ENCODE measurements at places on chromosomes 12 and 14.

- DNase-seq, result no peak
Observed at GRCh38 chr12:12715459-12716150, 1.6 kb upstream of the CDKN1B start.

- peak; percentile 32 for DNase-seq
Observed at GRCh38 chr12:122022393-122023338, 982 bp downstream of the BCL7A start.

- DNase-seq, result no peak
Observed at GRCh38 chr12:126950266-126950665, 1316.7 kb upstream of the TMEM132C start.

- DNase-seq, result peak; percentile 86
Observed at GRCh38 chr12:99131751-99132199, 486.7 kb downstream of the APAF1 start.

DNA sequence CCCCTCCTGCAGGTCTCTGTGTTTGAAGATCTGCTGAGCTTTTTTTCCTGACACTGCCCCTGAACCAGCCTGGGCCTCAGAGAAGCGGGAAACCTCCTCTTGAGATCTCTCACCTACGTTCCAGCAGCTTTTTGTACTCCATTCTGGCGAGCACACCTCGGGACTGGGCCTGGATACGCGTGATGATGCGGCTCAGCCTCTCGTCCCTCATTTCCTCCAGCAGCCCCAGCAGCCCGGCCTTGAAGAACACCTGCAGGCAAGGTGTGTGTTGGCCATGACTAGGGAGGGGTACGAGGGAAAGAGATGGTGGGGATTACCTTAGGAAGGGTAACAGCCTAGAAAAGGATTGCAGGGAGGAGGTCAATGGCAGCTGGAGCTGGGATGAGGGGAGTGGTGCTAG is 10.3 kb downstream of the MYH7 start:
- DNase-seq, result no peak

DNA sequence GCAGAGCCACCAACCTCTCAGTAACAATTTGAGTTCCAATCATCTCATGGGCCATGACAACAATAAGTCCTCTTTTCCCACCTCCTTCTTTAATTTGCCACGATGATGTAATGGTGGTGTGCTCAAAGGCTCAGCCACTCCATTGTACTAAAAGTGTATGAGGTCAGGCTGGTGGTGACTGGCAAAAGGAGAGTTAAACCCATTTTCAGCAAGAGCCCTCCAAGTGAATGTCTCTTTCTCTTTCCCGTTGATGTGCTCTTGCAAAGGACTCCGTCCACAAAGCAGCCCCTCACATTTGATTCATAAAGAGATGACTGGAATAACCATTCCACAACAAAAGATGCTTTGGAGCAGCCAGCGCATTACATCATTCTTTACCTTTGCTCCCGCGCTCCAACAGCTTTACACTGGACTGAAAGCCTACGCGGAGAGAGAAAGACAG is 41.6 kb downstream of the DUSP16 start:
- no peak for DNase-seq

DNA sequence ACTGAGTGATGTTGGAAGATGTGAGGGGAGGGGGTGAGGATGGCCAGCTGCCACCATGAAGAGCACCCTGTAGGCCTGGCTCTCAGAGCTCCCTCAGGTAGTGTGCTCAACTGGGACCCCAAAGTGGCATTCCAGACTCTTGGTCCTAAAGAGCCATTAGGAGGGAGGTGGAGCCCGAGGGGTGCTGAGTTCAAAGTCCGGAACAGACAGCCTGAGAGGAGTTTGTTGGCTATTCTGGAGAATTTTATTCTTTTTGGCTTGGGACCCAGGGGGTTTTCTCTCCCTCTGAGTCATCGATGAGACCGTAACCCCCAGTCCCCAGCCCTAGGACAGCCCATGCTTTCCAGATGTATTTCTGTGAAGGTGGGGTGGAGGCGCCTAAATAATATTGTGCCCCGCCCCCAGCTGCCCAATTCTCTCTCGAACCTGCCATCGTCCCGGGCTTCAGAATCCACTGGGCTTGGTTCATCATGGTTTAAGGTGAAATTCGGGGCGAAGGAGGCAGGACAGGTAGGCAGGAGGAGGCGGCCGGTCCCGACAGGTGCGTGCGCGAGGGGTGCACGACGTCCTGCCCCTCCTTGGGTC is 690 bp upstream of the RBP5 start:
- no peak for DNase-seq

GRCh38 chr12:20444595-20445170 is 76.3 kb downstream of the PDE3A start:
- DNase-seq, result peak; percentile 13

- DNase-seq, result no peak
Observed at GRCh38 chr12:109753054-109753401, 39.4 kb downstream of the FAM222A start.

DNA sequence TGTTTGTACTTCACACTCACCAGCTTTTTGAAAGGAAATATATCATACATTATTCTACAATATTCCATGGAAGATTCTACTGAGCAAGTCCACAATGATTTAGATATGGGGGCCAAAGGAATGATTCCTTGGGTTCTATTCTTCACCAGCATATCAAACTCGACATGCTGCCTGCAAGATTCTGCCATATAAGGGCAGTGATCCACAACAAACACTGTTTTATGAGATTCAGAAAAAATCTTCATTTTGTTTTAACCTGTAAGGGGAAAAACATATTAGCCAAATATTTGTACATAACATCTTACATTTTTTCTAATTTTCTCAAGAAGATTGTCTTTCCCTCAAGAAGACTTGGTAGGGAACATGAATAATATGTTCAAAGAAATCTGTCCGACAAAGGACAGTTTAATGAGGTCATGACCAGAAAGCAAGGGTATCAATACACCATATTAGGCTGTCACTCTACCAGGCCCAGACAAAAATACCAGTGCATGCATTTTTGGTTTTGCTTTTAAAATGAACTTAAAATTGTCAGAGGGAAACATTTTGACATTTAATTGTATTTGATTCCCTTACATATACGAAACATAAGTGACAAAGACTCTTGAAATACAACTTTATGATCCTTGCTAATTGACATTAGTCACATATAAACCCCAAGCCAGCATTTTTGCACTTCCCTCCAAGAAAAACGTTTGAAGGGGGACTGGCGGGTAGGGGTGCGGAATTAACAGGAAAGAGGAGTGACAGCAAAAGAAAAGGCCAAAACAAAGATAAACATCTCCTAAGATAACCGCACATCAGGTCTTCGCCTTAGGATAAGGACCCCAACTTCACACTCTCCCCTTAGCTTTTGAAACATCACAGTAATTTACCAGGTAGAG is 980 bp downstream of the INTS13 start:
- DNase-seq, result no peak

DNA sequence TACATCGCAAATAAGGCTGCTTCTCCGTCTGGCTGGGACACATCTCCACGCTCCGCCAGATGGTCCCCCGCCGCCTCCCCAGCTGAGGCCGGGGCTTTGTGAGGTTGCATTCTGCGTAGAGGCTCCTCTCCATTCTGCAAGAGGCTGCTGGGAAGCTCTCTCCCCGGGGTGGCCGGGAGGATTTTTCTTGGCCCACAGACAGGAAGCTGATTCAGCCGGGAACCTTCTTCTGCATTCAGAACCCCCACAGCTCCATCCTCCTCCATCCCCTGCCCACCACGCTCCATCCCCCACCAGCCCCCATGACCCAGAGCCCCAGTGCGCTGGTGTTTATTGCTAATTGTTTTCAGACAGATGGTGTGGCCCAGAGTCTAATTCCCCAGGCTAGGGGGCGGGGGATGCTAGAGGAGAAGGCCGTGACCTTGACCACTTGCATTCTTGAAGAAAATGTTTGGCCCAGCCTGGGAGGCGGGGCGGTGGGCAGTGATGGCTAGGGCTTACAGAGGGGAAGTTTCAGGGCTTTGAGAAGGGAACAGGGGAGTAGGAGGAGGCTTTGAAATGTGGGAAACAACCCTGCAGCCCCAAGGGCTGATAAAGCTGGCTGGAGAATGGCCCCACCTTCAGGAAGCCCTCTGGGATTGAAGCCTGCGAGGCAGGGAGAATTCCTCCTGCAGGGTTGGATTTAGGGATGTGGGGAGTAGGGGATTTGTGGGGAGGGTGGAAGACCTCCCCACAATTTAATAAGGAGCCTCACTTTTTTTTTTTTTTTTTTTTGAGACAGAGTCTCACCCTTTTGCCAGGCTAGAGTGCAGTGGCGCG is 88.5 kb upstream of the NCOR2 start:
- DNase-seq, result peak; percentile 97

DNA sequence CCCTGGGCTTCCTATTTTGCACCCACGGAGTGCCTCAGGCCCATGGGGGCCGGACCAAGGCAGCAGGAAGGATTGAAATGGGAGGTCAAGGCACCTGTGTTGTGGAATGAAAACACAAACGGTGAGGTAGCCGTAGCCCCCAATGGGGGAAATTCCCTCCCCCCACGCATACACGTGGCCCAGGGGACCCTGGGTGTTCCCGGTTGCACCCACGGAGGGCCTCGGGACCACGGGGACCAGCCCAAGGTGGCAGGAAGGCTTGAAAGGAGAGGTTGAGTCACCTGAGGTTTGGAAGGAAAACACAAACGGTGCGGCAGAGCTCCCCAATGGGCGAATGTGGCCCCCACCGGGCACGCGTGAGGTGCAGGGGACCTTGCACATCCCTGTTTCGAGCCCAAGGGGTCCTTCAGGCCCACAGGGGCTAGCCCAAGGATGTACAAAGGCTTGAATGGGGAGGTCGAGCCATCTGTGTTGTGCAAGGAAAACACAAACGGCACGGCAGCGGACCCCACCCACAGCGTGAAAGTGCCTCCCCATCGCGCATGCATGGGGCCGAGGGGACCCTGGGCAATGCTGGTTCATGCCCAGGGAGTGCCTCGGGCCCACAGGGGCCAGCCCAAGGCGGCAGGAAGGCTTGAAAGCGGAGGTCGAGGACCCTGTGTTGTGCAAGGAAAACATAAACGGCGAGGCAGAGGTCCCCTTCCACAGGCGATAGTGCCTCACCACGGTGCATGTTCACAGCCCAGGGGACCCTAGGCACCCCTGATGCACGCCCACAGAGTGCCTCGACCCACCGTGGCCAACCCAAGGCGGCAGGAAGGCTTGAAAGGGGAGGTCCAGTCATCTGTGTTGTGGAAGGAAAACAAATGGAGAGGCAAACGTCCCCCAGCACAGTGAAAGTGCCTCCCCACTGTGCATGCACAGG is 376.7 kb downstream of the ALG10 start:
- no peak for DNase-seq

- no peak for DNase-seq
Observed at GRCh38 chr12:112555621-112556233, 137.0 kb downstream of the PTPN11 start.

- DNase-seq, result no peak
Observed at GRCh38 chr12:106892075-106892474, 63.6 kb upstream of the TMEM263 start.

DNA sequence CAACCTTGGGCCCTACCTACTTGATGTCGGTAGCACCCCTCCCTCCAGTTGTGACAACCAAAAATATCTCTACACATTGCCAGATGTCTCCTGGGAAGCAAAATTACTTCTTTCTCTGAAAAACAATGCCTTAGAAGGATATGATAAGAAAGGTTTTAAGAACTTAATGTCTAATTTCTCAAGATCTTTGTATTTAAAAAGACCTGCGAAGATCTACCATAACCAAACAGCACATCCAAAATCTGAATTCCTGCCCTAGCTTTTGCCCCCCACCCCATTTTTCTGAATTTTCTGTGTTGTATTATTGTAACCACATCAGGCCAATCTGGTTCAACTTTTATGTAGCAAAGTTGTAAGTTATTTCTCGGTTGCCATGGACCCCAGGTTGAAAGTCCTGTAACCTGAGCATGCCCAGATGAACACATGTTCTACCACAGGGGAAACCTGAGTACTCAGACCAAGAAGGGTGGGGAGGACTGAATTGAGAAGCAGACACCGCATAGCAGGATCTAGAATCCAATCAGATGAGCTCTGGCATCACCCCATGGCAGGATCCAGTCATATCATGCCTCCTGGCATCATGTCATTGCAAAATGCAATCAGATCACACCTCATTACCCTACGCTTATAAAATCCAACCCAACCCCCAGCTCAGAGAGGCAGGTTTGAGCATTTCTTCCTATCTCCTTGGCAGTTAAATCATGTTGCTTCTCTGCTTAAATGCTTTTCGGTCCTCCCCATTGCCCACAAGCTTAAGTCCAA is 8.7 kb downstream of the TMEM253 start:
- no peak for DNase-seq

DNA sequence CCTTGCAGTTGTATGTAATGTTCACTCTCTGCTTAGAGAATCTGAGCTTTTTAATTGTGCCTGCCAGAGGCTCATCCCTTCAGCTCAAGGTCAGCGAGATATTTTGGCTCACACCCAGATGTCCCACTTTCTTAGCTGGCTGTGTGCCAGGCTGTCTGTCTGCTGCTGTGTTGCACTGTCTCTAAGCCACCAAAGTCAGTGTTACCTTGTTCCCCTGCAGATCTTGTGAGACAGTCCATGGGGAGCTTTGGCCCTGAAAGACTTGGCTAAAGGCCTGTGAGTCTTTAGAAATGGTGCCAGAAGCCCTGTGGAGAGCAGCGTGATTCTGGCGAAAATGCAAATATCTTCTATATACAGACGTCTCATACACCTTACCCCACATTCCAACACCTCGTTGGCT is 293.7 kb downstream of the TTC6 start:
- no peak for DNase-seq

- no peak for DNase-seq
Observed at GRCh38 chr12:1305791-1306500, 288.4 kb downstream of the FBXL14 start.

DNA sequence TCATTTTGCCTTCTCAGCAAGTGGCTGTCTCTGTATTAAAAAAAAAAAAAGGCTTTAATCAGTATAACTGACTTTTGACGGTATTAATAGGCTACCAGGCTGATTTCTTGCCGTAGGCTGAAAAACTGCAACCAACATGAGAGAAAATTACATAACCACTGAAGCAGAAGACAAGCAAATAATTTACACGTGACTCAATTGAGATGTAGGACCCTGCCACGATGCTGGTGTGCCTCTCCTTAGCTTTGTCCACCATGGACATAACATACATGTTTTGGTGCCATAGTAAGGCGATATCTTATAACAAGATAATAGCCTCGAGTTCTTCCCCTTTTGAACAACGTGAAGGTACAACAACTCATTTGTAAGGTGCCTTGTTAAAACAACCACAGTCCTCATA is 88.7 kb upstream of the GRIP1 start:
- DNase-seq, result no peak

DNA sequence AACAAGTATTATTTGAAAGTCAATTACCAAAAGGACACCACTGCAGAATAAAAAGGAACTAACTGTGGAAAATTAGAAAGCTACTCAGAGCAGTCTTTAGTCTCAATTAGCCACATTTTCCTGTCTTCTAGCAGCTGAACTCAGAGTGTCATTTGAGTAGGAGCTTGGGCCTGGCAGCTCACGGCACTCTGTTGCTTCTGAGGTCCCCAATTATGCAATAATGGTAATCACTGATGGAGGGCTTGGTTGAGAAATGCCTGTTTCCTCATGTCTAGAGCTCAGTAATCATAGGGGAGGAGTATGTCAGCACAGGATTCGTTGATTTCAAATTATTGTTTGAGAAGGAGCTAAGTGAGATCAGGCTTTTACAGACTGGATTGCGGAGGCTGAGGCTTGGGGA is 108.6 kb downstream of the VRK1 start:
- DNase-seq, result no peak

Measured in fibroblast of skin of back (primary cell).